ENCODE measurements at places on chromosomes 7 and 10.

- no peak for DNase-seq
Measured at GRCh38 chr7:55510621-55511020, 61.7 kb downstream of the VOPP1 start.

DNA sequence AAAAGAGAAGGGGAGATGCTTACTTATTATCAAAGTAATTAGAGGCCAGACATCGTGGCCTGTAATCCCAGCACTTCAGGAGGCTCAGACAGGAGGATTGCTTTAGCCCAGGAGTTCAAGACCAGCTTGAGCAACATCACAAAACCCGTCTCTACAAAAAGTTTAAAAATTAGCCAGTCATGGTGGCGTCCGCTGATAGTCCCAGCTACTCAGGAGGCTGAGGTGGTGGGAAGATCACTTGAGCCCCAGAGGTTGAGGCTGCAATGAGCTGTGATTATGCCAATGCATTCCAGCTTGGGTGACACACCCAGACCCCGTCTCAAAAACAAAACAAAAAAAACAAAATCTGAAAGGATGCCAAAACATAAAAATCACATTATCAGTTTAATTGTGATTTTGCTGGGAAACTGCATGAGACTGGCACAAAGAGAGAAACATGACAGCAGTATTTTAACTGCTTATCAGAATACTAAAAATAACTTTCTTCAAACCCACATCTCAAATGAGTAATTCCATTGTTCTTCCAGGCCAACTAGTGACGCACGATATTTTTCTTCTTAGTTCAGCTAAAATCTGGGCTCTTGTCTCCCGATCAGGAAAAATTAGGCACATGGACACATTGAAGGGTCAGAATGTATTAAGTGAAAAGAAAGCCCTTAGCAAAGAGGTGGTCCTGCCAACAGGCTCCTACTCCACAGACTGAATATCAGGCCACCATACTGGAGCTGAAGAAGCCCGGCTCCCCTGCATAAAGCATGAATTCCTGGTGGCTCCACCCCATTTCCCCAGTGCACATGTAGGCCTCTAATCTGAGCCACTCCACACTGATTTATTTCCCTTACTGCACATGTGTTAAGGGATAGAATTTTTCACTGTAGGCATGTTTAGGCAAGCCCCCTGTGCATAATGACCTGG is 9.6 kb upstream of the CCM2 start:
- no peak for DNase-seq

DNA sequence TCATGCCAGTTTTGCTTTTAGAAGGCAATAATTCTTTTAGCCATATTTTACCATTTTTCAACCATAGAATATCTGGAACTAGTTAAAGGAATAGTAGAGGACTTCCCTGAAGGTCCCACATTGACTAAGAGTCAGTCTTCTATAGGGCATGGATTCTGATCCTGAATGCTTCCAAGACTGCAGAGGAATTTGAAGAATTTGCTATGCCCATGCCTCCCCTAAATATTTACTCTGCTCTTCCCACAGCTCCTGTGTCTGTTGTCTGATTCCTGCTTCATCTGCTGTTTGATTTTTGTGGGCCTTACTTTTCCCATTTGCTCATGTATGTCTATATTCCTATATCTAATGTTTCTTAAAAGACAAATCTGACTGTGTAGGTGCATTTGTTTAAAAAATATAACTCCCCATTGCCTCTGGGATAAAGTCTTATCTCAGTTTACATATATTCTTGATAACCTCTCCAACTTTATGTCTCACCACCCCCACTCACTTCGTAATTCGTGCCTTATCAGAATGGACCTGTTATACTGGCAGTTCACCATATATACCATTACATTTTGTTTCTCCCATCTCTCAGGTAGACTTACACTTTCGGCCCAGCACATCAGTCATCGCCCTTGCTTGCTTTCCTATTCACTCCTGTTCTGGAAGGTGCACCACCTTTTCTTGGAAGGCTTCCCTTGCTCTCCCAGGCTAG is 33.9 kb downstream of the LRRC4 start:
- DNase-seq, result no peak

- DNase-seq, result no peak
Measured at GRCh38 chr7:80498481-80499349, 13.1 kb downstream of the GNAT3 start.

DNA sequence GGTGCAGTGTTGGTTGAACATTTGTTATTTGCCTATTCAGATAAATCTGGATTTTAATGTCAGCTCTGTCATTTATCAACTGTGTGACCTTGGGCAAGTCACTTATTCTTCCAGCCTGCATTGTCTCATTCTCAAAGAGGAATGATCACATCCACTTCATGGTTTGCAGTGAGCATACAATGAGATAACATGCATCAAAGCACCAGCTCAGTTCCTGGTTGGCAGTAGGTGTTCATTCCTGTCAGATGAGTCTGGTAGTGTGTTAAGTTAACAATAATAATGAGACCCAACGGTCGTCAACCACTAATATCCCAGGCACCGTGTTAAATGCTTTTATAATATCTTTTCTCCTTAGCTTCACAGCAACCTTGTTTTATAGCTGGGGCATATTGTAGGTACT is 137.3 kb downstream of the SORCS3 start:
- no peak for DNase-seq

DNA sequence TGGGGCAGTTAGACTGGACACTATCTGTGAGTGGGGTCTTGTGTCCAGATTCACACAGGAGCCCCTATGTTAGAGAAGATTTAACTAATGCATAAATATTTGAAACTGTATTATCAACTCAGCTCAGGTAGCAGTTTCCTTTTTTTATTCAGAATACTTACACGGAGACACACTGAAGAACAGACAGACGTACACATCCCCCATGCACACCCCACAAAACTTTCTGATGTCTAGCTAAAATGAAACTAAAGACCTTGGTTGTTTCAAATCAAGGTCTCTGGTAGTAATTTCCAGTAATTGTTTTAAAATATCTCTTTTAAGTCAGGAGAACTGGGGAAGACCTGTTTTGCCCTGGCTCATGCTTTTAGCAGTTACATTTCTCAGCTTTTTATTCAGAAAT is 55.7 kb upstream of the PRKCQ start:
- no peak for DNase-seq

DNA sequence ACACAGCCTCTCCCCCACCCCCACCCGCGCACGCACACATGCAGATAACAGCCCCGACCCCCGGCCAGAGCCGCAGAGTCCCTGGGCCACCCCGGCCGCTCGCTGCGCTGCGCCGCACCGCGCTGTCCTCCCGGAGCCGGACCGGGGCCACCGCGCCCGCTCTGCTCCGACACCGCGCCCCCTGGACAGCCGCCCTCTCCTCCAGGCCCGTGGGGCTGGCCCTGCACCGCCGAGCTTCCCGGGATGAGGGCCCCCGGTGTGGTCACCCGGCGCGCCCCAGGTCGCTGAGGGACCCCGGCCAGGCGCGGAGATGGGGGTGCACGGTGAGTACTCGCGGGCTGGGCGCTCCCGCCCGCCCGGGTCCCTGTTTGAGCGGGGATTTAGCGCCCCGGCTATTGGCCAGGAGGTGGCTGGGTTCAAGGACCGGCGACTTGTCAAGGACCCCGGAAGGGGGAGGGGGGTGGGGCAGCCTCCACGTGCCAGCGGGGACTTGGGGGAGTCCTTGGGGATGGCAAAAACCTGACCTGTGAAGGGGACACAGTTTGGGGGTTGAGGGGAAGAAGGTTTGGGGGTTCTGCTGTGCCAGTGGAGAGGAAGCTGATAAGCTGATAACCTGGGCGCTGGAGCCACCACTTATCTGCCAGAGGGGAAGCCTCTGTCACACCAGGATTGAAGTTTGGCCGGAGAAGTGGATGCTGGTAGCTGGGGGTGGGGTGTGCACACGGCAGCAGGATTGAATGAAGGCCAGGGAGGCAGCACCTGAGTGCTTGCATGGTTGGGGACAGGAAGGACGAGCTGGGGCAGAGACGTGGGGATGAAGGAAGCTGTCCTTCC is 620 bp downstream of the EPO start:
- DNase-seq, result no peak

- DNase-seq, result no peak
Measured at GRCh38 chr10:132146941-132147915, 39.5 kb upstream of the DPYSL4 start.

DNA sequence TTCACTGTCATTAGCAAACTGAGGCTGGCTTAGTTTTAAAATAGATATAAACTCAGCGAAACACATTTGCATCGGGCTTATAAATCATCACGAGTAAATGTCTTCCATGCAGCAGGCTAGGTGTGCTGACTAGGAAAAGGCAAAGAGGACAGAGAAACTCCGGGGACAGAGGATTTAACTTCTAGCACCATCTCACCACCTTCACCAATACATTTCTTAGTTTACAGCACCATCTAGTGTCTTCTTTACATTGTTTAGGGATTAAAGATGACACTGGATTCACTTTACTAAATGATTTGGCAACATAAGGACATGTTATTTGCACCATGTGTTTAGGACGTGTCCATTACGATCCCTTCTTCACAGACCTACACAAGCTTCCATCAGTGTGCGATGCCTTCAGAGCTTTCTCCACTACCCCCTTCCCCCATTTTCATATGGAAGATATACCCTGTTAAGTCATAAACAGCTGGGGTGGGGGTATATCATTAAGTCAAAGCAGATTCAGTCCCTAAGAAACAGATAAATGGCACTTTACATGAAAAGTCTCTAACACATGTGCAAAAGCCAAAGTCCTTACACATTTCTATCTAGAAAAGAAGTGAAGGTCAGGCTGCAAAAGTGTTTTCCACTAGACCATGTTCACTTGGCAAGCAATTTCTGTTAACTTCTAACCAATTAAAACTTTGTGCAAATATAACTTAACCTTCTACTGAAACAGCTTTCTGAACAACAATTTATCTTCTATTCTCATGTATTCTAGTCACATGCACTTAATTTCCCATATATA is 103.3 kb downstream of the GRB10 start:
- no peak for DNase-seq

DNA sequence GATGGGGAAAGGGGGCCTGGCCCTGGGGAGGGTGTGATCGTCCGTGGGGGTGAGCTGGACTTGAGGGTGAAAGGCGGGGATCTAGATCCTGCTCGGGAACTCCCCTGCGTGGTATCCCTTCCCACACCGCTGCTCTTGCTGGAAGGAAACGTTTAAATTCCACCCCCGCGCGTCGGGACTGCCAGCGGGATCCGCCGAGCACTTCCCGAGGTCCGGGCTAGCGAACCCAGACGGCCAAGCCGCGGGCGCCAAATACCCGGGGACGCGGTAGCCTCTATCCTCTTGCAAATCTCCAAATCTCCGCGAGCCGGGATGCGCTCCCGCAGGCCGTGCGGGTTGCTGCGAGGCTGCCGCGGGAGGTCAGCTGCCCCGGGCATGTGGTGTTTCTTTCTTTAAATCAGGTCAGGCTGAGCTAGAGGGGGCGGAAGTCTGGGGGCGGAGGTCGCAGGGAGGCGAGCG is 904 bp downstream of the NPTX2 start:
- no peak for DNase-seq

- no peak for DNase-seq
Measured at GRCh38 chr10:48331436-48331835, 25.0 kb downstream of the MAPK8 start.

DNA sequence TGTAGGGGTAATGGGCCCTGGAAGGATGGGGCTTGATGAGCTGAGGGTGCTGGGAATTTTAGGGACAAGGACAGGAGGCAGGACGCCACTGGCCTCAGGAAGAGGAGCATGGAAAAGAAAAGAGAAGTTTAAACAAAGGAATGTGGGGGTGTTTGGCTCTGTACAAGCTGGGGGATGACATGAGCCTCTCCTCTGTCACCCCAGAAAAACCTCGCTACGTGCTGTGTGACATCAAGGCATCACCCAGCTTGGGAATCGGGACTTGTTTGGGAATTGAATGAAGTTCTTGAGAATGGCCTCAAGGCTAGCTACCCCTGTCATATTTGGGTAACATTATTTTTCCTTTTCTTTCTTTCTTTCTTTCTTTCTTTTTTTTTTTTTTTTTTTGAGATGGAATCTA is 47.7 kb upstream of the HSPB1 start:
- DNase-seq, result no peak

DNA sequence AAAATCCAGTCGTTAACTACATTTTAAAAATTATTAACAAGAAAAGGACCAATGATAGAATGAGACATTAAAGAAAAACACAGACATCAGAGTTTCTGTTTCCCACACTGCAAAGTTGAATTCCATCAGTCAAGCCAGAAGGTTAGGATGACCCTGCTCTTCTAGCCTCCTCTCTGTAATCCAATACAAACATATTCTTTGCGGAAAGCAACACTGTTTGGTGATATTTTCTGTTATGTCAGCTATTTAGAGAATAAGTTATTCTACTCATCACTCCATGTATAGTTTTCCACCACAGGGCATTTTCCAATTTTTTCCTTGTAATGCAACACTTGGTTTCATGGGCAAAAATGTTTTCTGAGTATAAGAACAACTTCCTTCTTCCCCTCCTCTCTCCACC is 152.3 kb downstream of the EVX1 start:
- no peak for DNase-seq

DNA sequence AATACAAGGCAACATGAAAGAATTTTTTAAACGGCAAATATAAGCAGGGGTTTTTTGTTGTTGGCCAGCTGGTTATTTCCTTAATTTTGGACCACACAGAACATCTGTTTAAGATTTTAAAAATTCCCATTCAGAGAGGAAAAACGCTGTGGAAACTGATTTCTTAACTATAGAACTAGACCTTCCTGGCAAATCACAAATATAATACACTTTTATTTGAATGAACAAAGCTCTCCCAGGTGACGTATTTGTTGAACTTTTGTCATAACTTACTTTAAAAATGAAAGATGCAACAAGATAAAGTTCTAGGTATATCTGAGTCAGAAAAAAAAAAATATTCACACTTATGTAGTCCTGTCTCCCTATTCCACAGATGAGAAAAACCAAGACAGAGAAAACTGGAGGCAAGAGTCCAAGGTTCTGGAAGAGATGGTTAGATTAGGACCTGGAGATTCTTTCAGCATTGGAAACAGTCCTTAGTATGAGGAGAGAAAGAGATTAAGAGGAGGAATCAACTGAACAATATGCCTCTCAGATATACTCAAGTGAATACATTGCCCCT is 269.1 kb downstream of the NEBL start:
- DNase-seq, result no peak

DNA sequence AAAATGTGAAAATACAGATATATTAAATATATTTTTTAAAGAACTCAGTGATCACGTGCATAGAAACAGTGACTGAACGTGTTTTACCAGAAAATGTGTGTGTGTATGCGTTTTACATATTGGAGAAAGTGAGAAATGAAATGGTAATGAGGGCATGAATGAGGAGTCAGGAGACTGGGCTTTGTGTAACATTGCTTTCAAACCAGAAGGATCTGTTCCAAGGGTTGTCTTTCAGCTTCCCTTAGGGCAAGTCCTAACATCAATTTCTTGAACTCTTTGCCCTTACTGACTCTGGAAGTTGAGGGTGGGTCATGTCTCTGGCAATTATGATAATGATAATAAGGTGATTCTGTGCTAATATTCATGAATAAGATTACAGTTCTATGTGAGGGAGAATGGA is 557.3 kb downstream of the PHTF2 start:
- DNase-seq, result no peak

GRCh38 chr10:104067525-104067924 is 18.2 kb downstream of the COL17A1 start:
- DNase-seq, result no peak

GRCh38 chr7:104878577-104878976 is 135.4 kb upstream of the KMT2E start:
- DNase-seq, result no peak

Data from skeletal muscle cell (primary cell).